ENCODE measurements at places on chromosomes 16 and 17.

GRCh38 chr16:74990832-74991231, 5.9 kb upstream of the WDR59 start:
- no peak for DNase-seq

- DNase-seq = no peak
These were observed 855 bp downstream of the SLC22A31 start for GRCh38 chr16:89199241-89200123.

- DNase-seq = no peak
These were observed 9.1 kb downstream of the ZNF668 start for GRCh38 chr16:31064882-31065461.

- no peak for DNase-seq
These were observed 11.3 kb upstream of the MLLT6 start for GRCh38 chr17:38693700-38694329.

- DNase-seq = no peak
These were observed 229.6 kb downstream of the MRTFB start for GRCh38 chr16:14300705-14301168.

DNA sequence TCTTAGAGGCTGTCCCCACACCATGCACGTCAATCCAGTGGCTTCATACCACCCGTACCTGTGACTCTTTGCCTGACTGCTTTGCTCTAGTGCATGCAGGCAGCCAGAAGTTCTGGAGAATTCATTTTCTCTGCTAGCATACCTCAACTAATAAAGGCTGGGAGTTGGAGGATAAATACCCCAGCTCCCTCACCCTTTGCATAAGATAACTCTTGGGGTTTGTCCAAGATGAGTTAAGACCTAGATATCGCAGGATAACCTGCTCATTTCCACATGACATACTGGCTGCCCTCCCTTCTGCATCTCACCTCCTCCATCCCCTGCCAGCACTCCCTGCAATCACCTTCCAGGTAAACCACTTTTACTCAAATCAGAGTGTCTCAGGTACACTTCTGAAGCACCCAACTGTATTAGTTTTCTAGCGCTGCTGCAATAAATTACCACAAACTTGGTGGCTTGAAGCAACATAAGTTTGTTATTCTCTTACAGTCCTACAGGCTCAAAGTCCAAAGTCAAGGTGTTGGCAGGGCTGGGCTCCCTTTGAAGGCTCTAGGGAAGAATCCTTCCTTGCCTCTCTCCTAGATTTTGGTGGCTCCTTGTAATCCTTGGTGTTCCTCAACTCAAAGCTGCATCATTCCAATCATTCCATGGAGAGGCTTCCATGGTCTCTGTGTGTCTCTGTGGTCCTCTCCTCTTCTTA, 146.8 kb downstream of the CRLF3 start:
- no peak for DNase-seq

Measured in stimulated activated CD8-positive, alpha-beta memory T cell treated with anti-CD3 and anti-CD28 coated beads, Interleukin-7, amount 100 ng/mL, for 1 hour (primary cell).